B cell (primary cell): ENCODE measurements at places on chromosomes 13 and 19. TPM values are rescaled to one million over a fixed set of nuclear protein-coding genes. Genes with fewer than 3 reads are reported as not detected.

DNA sequence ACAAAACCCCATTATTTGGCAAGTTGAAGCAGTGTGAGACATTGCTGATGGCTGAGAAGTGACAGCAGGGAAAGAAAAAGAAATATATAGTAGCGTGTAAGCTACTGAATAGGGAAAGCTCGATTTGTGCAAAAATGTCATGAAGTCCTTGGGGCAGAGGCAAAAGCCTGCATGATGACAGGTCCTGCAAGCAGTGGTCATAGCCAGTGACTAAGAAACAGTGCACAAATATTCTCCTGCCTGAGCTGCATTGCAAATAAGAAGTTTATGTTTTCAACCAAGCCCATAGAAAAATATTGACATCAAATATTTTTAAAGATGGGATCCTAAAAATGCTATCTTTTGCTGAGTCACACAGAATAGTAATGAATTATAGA is 270.0 kb downstream of the SLITRK6 start:
- H3K27ac ChIP-seq, result no peak overlapping the region
- DNase-seq, result no peak
- H3K36me3 ChIP-seq, result no peaks in the 10 kb centered on the region
- no peak overlapping the region for H3K4me3 ChIP-seq

- H3K27ac ChIP-seq, result no peak overlapping the region
- no peaks in the 10 kb centered on the region for H3K4me1 ChIP-seq
- no peak overlapping the region for H3K4me3 ChIP-seq
- DNase-seq, result no peak
Measured at GRCh38 chr13:45961468-45961867, 91.1 kb downstream of the ZC3H13 start.

GRCh38 chr13:105543742-105544141 is 991.7 kb downstream of the EFNB2 start:
- no peak overlapping the region for H3K27ac ChIP-seq
- DNase-seq, result no peak
- no peak overlapping the region for H3K4me3 ChIP-seq
- H3K4me1 ChIP-seq, result no peaks in the 10 kb centered on the region

DNA sequence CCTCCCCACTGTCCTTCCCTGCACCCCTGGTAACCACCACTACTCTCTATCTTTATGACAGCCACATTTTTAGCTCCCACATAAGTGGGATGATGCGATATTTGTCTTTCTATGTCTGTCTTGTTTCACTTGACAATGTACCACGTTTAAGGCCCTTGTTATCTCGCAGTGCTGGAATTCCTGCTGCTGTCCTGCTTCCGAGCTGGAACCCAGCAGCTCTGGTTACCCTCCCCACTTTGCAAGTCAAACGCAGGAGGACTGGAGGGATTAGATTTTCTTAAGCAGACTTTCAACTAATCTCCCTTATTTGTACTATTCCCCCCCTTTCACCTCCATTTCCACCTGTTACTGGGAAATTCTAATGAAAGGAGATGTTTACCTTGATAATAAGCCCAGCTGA is 59.1 kb upstream of the PDX1 start:
- H3K27me3 ChIP-seq, result peaks cover 29% of the 10 kb centered on the region
- no peaks in the 10 kb centered on the region for H3K4me1 ChIP-seq
- H3K36me3 ChIP-seq, result no peaks in the 10 kb centered on the region
- DNase-seq, result no peak
- no peak overlapping the region for H3K4me3 ChIP-seq

The BCAM gene
- total RNA-seq, result not detected in 2 replicates

The ZNF320 gene
- total RNA-seq, result 33.1 and 36.0 TPM in 2 replicates

The RPL18 gene
- 2,217 and 2,248 TPM in 2 replicates for total RNA-seq

The CYP2A7 gene
- total RNA-seq, result not detected in 2 replicates

The IGFLR1 gene
- total RNA-seq, result 245 and 248 TPM in 2 replicates

The C19orf85 gene
- not detected in 2 replicates for total RNA-seq
